ENCODE measurements at places on chromosomes 12 and 14. TPM values are rescaled to one million over a fixed set of nuclear protein-coding genes. Genes with fewer than 3 reads are reported as not detected.

Gene SYNE3
- polyA plus RNA-seq: not detected

Gene NANOG
- 48.5 TPM for polyA plus RNA-seq

Gene SERPINA1
- not detected for polyA plus RNA-seq

Gene CLEC2A
- polyA plus RNA-seq: not detected

Gene STXBP6
- 29.0 TPM for polyA plus RNA-seq

Gene GRIP1
- polyA plus RNA-seq: 4.5 TPM

Gene OTX2
- polyA plus RNA-seq: 16.5 TPM

Gene KLHL33
- polyA plus RNA-seq: 0.15 TPM

Gene CCDC91
- 40.0 TPM for polyA plus RNA-seq

Gene TRPV4
- 0.66 TPM for polyA plus RNA-seq

Gene WIF1
- polyA plus RNA-seq: 4.9 TPM

Gene LRRC10
- not detected for polyA plus RNA-seq

Gene AKAP6
- 0.16 TPM for polyA plus RNA-seq

Gene MMP17
- polyA plus RNA-seq: 16.9 TPM

Gene MYO1H
- polyA plus RNA-seq: not detected

Gene PLEKHD1
- polyA plus RNA-seq: 0.19 TPM

Gene OTOGL
- polyA plus RNA-seq: 0.80 TPM

Measured in GM23338 (cell line).